CD4-positive, alpha-beta T cell (primary cell): ENCODE measurements at places on chromosomes 6 and 20. TPM values are rescaled to one million over a fixed set of nuclear protein-coding genes. Genes with fewer than 3 reads are reported as not detected.

Gene CLPSL2
- total RNA-seq: not detected

GRCh38 chr20:62531046-62531838 lies 55.4 kb upstream of the GATA5 start:
- H3K27ac ChIP-seq: no peak overlapping the region
- no peaks in the 10 kb centered on the region for H3K4me1 ChIP-seq
- no peak for DNase-seq
- H3K4me3 ChIP-seq: no peak overlapping the region

DNA sequence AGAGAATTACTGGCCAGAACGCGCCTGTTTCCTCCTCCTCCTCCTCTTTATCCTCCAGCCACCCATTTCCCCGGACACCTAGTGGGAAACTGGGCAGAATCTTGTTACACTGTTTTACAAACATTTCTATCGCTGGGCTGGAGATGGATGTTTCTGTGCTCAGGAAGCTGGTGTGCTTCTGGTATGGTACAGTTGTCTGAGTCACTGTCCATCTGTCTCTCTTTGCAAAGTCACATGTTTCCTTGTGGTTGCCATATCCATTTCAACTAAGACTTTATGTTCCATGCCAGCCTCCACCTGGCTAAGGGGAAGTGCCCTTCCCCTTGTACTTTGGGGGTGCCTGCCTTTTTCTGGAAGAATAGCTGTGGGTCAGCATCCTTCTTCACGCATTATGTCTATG lies 52.9 kb upstream of the SLC22A16 start:
- DNase-seq: no peak
- H3K36me3 ChIP-seq: no peaks in the 10 kb centered on the region
- H3K27me3 ChIP-seq: no peaks in the 10 kb centered on the region

Gene ETV7
- total RNA-seq: 0.33 TPM

DNA sequence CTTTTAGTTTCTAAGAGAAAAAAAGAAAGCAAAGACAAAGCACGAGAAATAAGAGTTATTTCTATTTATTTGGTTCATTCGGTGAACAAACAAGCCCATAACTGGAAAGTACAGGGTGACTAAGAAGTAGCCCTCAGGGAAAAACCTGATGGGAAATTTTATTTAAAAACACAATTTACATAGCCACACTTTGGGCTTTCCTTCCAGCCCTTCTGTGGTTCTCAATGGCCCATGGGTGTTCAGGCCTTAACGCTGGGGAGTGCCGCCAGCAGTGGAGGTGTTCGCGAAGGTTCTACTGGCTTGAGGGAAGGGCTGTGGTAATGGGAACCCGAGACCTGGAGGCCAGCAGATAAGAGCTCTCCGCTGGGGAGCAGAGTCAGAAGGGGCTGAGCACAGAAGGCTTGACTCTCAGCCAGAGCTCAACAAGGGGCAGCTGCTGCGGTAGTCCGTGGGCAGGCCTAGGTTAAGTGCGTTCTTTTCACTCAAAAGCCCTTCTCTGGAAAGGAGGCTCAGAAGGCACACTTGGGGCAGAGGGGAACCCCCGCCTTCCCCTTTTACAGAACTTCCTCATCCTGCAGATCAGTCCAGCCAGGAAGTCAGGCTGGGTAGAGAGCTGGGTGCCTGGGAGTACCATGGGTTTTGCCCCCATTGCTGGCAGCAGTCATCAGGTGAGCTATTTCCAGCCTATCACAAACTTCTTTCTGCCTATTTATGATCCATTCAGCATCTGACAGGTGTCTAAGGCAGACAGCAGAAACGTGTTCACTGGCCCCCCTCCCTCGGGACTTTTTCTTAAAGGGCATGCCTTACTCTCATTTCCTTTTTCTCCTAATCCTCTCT lies 8.8 kb upstream of the CD83 start:
- DNase-seq: no peak
- H3K4me1 ChIP-seq: peaks cover 22% of the 10 kb centered on the region
- H3K4me3 ChIP-seq: no peak overlapping the region
- H3K36me3 ChIP-seq: no peaks in the 10 kb centered on the region
- H3K27ac ChIP-seq: no peak overlapping the region
- no peaks in the 10 kb centered on the region for H3K27me3 ChIP-seq

DNA sequence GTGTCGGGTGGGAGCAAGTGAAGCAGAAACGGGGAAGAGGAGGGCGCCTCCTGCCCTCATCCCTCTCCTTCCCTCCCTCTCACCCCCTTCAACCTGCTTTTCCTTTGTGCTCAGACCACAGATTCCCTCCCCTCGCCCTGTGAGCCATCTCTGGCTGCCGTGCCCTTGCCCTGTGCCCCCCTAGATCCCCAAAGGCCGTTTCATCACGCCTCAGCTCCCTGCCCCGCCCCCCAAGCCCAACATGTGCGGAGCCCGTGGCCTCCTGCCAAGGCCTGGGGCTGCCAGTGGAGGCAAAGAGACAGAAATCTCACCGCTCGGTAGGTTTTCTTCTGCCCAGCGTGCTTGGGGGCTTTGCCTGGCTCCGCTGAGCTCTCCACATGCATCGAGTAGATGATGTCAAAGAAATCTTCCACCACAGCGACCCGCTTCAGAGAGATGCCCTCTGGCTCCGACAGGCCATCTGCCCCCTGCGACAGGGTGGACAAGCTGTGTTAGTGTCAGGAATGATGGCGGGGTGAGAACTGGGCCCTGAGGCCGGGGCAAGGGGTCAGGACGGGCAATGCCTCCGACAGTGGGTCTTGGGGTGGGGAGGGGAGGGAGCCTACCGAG lies 57.6 kb downstream of the NOL4L start:
- no peaks in the 10 kb centered on the region for H3K27me3 ChIP-seq
- DNase-seq: no peak
- peak overlapping the region; percentile 74 for H3K27ac ChIP-seq
- H3K36me3 ChIP-seq: peaks cover 31% of the 10 kb centered on the region
- peaks cover 90% of the 10 kb centered on the region for H3K4me1 ChIP-seq

Gene RIMS1
- not detected for total RNA-seq

- H3K27ac ChIP-seq: no peak overlapping the region
- H3K36me3 ChIP-seq: no peaks in the 10 kb centered on the region
- no peaks in the 10 kb centered on the region for H3K27me3 ChIP-seq
- DNase-seq: no peak
- no peak overlapping the region for H3K4me3 ChIP-seq
These were observed 35.9 kb downstream of the MOXD1 start for GRCh38 chr6:132365281-132365907.

DNA sequence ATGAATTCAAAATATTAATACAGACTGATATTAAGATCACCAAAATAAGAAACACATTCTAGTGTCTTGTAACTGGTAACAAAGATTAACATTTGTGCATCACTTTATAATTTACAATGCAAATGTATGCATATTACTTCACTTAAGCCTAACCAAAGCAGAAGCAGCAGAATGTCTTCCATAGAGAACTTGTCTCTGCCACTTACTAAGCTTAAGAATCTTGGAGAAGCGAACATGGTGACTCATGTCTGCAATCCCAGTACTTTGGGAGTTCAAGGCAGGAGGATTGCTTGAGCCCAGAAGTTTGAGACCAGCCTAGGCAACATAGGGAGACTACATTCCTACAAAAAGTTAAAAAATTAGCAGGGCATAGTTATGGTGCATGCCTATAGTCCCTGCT lies 18.8 kb downstream of the AK9 start:
- no peak overlapping the region for H3K4me3 ChIP-seq
- H3K27ac ChIP-seq: no peak overlapping the region
- no peak for DNase-seq
- H3K27me3 ChIP-seq: no peaks in the 10 kb centered on the region
- peaks cover 7% of the 10 kb centered on the region for H3K36me3 ChIP-seq
- H3K4me1 ChIP-seq: no peaks in the 10 kb centered on the region

DNA sequence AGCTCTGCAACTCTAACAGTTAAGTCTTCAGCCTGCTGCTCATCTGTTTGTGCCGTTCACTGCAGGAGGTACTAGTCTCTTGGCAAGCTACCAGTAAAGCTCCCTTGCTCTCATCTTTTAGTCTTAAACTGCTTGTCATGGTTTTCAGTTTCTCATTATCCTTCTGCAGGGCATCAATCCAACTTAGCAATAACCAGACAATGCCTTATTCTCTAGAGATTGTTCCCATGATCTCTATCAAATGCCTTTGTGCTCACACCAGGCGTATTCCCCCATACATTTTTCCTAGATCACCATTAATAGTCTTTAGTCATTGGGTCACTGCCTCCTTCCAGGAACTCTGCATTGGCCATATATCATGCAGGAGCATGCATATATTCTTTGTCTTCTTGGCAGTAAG lies 171.3 kb downstream of the GRM1 start:
- H3K27ac ChIP-seq: no peak overlapping the region
- H3K4me1 ChIP-seq: no peaks in the 10 kb centered on the region
- no peak overlapping the region for H3K4me3 ChIP-seq
- H3K27me3 ChIP-seq: no peaks in the 10 kb centered on the region

DNA sequence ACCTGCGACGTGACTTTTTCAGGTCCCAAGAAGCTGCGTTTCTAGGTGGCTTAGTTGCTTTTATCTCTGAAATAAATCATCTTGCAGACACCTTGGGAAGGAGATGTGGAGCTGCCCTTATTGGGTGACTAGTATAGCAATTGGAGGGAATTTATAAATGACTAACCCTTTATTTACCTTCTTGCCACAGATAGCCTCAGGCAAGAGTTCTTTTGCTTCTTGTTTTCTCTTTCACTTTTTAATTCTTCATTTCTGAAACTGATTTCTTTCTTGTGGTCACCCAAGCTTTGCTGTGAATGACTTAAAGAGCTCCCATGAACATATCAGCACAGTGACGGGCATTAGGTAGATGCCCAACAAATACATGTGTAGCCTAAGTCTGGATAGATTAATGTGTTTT lies 3.0 kb downstream of the ADGRF4 start:
- H3K27ac ChIP-seq: no peak overlapping the region
- H3K27me3 ChIP-seq: no peaks in the 10 kb centered on the region
- no peaks in the 10 kb centered on the region for H3K4me1 ChIP-seq
- H3K36me3 ChIP-seq: no peaks in the 10 kb centered on the region
- H3K4me3 ChIP-seq: no peak overlapping the region
- no peak for DNase-seq

Gene SLC24A3
- total RNA-seq: not detected
